ENCODE measurements at places on chromosomes 16 and 17.
A peak's percentile ranks its signal among the peaks of the same experiment; 100 is the strongest.

GRCh38 chr17:12883472-12883871 lies 94.2 kb downstream of the ARHGAP44 start:
- ATAC-seq, result no peak

- no peak for ATAC-seq
Observed at GRCh38 chr16:68665501-68665900, 20.4 kb downstream of the CDH3 start.

DNA sequence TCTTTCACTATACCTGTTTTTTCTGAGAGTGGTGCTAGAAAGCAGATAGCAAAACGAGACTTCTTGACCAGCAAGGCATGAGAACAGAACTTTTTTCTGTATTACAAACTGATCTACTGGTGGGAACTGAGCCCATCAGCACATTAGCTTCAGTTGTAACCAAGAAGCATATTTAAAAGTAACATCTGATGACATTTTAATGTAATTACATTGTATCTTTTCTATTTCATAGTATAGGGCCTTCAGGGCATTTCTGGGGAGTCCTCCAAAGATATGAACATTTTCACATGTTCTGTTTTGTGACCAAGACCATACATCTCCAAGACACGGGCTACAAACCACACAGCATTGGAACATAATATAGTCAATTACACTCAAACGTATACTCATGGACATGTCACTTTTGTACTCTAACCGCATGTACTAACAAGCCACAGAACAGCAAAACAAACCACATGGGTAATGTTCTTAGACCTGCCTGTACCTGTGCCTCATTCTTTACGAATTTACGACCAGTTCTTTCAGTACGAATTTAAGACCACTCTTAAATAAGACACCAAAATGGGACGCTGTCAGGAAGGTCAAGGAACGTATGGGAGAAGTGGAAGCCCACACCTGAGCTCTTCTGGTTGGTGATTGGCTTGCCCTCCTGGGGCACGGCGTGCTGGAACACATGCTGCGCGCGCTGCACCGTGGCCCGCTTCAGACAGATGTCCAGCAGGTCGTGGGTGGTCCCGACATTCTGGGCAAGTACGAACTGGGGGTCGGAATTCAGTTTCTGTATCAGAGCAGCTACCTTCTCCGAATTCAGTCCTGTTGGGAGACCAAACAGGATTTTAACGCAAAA lies 825 bp downstream of the BLMH start:
- peak; percentile 70 for ATAC-seq

GRCh38 chr17:65626451-65626850 lies 65.0 kb upstream of the AXIN2 start:
- no peak for ATAC-seq

GRCh38 chr17:8753976-8754440 lies 4.3 kb downstream of the SPDYE4 start:
- no peak for ATAC-seq

DNA sequence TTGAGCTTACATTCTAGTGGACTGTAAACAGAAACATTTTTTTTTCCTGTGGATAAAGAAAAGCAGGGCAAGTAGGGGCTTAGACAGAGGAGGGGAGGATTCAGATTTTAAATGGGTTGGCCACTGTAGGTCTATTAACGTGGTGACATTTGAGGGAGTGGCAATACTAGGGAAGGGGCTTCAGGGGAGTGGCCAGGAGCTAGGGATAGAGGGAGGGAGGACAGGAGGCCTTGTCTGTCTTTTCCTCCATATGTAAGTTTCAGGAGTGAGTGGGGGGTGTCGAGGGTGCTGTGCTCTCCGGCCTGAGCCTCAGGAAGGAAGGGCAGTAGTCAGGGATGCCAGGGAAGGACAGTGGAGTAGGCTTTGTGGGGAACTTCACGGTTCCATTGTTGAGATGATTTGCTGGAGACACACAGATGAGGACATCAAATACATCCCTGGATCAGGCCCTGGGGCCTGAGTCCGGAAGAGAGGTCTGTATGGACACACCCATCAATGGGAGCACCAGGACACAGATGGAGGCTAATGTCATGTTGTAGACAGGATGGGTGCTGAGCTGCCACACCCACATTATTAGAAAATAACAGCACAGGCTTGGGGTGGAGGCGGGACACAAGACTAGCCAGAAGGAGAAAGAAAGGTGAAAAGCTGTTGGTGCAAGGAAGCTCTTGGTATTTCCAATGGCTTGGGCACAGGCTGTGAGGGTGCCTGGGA lies 6.5 kb upstream of the HBM start:
- ATAC-seq, result no peak
